HepG2 (cell line): ENCODE measurements at places on chromosomes 7 and 10. TPM values are rescaled to one million over a fixed set of nuclear protein-coding genes. Genes with fewer than 3 reads are reported as not detected.
A peak's percentile ranks its signal among the peaks of the same experiment; 100 is the strongest.

- H3K27me3 ChIP-seq = no peaks in the 10 kb centered on the region
- H3K27ac ChIP-seq = no peak overlapping the region
- no peaks in the 10 kb centered on the region for H3K4me1 ChIP-seq
- peaks cover 11% of the 10 kb centered on the region for H3K36me3 ChIP-seq
- peak; percentile 44 for DNase-seq
Observed at GRCh38 chr7:74544706-74545469, 91.2 kb downstream of the GTF2IRD1 start.

DNA sequence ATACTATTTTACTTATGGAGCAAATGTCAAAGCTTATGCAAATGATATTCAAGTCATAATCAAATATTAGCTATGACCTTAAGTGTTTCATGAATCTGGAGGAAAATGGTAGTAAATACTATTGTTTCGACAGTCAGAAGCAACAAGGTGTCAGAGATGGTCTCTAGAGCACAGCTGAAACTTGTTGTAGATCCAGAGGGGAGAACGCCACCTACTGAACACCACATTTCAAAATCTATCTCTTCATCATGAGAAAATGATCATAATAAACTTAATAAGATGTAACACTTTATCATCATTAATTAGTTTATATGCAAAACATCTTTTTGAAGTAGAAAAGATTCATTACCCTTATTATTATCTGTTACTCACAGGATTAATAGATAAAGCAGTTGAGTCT lies 418.7 kb downstream of the GATA3 start:
- no peak overlapping the region for H3K4me3 ChIP-seq
- H3K4me1 ChIP-seq = no peaks in the 10 kb centered on the region
- H3K27ac ChIP-seq = no peak overlapping the region
- no peaks in the 10 kb centered on the region for H3K36me3 ChIP-seq
- no peak for DNase-seq

DNA sequence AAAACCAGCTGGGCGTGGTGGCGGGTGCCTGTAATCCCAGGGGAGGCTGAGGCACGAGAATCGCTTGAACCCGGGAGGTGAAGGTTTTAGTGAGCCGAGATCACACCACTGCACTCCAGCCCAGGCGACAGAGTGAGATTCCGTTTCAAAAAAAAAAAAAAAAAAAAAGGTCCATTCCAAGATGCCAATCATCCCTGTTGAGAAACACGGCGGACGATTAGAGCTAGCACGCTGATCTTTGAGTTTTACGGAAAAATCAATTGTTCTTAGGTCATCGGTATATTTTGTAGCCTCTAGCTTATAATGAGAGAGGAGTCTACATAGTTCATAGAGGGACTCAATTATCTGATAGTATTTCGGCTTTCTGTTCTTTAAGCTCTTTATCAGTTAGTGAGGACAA lies 169.2 kb downstream of the PRKCQ start:
- no peaks in the 10 kb centered on the region for H3K36me3 ChIP-seq
- no peaks in the 10 kb centered on the region for H3K4me1 ChIP-seq
- H3K27me3 ChIP-seq = peaks cover 10% of the 10 kb centered on the region; the same call in 2 of the 3 replicates
- no peak overlapping the region for H3K4me3 ChIP-seq
- DNase-seq = no peak

DNA sequence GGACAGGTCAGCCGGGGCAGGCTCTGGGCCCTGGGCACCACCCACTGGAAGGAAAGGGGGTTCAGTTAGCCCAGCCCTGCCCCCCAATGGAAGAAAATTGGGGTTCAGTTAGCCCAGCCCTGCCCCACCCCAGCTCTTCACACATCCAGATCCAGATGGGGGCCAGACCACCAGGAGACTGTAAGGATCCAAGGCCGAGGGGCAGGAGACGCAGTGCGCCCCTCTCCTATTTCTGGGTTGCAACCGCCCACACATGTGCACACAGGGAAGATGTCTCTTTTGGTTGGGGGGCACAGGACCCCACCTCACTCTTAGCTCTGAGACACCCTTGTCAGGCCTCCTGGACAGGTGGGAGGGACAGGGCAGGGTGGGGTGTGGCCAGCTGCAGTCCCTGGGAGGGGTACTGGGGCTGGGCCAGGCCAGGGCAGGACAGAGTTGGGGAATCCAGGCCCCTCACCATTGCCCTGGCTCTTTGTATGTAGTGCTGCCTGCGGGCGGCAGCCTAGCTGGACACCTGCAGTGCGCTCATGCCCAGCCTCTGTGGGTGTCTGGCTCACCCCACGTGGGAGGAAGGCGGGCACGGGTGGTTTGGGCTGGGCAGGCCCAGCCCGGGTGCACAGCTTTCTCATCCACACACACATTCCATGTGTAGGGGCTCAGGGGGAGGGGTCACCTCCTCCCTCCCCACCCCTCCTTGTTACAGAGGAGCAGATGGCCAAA lies 141.2 kb downstream of the LHPP start:
- H3K27me3 ChIP-seq = no peaks in the 10 kb centered on the region
- peaks cover 54% of the 10 kb centered on the region for H3K4me1 ChIP-seq
- no peaks in the 10 kb centered on the region for H3K36me3 ChIP-seq
- no peak overlapping the region for H3K27ac ChIP-seq
- no peak for DNase-seq

- H3K27ac ChIP-seq = peak overlapping the region; percentile 26
- H3K27me3 ChIP-seq = no peaks in the 10 kb centered on the region
- peaks cover 51% of the 10 kb centered on the region for H3K4me1 ChIP-seq
- H3K4me3 ChIP-seq = peak overlapping the region; percentile 13; the same call in 1 of the 2 replicates
- no peaks in the 10 kb centered on the region for H3K36me3 ChIP-seq
Observed at GRCh38 chr7:47596502-47597202, 14.7 kb upstream of the TNS3 start.

- no peaks in the 10 kb centered on the region for H3K27me3 ChIP-seq
- DNase-seq = peak; percentile 37
- no peaks in the 10 kb centered on the region for H3K36me3 ChIP-seq
- H3K27ac ChIP-seq = no peak overlapping the region
- H3K4me1 ChIP-seq = peaks cover 8% of the 10 kb centered on the region; the same call in 1 of the 2 replicates
- no peak overlapping the region for H3K4me3 ChIP-seq
Observed at GRCh38 chr7:12107841-12108254, 103.2 kb upstream of the TMEM106B start.

- no peak overlapping the region for H3K27ac ChIP-seq
- no peaks in the 10 kb centered on the region for H3K4me1 ChIP-seq
- H3K4me3 ChIP-seq = no peak overlapping the region
- no peak for DNase-seq
Observed at GRCh38 chr7:88758381-88759229, 895 bp upstream of the ZNF804B start.

- no peaks in the 10 kb centered on the region for H3K27me3 ChIP-seq
- peak overlapping the region; percentile 67 for H3K27ac ChIP-seq
- peak; percentile 98 for DNase-seq
Observed at GRCh38 chr10:3740157-3740871, 44.7 kb downstream of the KLF6 start.

DNA sequence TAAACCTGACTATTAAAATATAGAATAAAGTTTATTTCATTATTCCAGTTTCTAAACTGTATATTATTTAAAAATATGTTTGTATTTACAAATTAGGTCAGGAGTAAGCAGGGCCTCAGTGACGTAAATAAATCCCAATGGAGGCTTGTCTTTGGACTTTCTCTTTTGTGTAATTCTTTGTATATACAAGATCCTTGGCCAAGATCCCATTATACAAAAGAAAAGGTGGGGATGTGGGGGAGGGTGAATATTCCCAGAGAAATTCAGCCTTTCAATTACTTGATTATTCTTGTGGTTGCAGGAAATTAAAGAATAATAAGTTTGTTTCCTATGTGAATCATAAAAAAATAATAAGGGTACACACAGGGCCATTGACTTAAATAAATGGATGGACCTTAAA lies 178.7 kb upstream of the PRPS1L1 start:
- no peaks in the 10 kb centered on the region for H3K4me1 ChIP-seq
- no peak for DNase-seq
- no peaks in the 10 kb centered on the region for H3K27me3 ChIP-seq
- H3K27ac ChIP-seq = no peak overlapping the region

DNA sequence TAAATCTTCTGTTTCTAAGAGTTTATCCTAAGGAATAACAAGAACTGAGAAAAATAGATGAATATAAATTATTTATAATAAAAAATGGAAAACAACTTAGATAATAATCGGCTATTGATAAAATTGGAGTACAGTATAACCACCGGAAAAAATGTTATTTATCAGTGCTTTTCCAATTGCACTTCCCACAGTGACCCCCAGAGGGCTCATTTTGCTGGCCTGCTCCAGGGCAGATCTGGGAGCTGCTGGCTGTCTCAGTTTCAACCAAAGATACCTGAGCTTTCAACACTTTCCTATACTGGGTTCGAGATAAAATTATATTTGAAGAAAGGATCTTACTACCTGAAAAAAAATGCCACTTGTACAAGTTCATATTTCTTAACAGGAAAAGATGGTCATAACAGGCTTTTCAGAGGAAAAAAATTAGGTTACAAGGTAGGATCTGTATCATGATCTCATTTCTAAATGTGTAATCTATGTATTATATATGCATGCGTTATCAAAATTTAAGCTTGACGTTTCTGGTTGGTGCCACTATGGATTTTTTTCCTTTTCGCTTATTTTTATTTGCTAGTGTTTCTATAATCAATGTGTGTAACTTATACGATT lies 165.7 kb downstream of the NPSR1 start:
- H3K27me3 ChIP-seq = no peaks in the 10 kb centered on the region
- H3K36me3 ChIP-seq = no peaks in the 10 kb centered on the region
- no peak overlapping the region for H3K27ac ChIP-seq
- DNase-seq = peak; percentile 22

VWDE gene
- 0.14 and 0.27 TPM in 2 replicates for total RNA-seq

CALCR gene
- total RNA-seq = not detected in 2 replicates

SUN3 gene
- not detected in 2 replicates for total RNA-seq

ANKRD30A gene
- not detected in 2 replicates for total RNA-seq
